ENCODE measurements at places on chromosomes 2 and 18.

DNA sequence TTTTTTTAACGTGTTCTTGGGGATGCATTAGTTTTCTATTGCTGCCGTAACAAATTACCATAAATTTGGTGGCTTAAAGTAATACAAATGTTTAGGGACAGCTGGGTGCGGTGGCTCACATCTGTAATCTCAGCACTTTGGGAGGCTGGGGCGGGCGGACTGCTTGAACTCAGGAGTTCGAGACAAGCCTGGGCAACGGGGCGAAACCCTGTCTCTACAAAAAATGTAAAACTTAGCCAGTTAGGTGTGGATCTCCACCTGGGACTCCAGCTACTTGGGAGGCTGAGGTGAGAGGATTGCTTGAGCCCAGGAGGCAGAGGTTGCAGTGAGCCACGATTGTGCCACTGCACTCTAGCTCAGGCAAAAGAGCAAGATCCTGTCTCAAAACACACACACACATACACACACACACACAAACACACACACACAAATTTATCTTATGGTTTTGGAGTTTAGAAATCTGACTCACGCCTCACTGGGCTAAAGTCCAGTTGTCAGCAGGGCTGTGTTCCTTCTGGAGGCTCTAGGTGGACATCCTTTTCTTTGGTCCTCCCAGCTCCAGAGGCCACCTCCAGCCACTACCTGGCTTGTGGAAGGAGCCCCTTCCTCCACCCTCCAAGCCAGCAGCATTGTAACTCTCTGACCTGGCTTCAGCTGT lies 76.1 kb downstream of the SEPTIN10 start:
- DNase-seq: no peak

GRCh38 chr2:201420442-201421113 lies 30.7 kb downstream of the TRAK2 start:
- peak; percentile 71 for DNase-seq

DNA sequence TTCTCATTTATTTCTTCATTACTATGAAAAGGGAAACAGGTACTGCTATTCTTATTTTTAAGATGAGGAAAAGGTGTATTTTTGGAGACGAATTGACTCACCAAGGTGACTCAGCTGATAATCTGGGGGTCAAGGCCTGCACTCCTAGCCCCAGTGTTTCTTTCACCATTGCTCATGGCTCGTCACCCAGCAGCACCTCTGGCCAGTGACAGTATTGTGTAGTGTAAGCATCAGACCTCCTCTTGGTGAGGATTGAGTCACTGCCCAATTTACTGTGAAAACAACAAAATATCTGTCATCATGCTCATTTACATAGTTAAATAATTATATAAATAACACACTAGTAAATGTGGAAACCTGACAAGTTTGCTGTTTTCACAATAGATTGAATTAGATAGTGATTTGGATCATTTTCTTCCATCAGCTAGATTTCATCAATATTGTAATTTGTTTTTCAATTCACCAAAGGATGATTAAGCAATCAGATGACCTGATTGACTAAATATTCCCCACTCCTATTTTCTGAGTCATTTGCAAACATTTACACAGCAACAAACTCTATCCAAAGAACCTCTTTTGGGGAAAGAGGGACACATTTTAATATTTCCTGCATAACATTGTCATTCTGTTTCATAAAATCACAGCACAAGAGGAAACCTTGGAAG lies 492.8 kb upstream of the RAB12 start:
- DNase-seq: no peak

DNA sequence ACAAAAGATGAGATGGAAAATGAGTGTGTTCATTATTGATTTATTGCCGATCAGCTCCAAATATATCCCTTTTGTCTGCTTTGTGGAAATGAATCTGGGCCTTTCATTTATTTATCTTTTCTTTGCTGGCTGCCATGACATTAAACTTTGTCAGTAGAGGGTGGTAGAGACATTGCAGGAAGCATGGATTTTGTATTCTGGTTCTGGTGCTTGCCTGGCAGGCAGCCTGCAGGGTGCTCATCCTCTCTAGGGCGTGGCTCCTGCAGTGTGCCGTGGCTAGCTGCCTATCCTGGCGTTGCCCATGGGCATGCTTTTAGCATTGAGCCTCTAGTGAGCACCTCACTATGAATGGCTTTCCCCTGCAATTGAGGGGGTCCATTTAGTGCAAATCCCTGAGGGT lies 593.1 kb downstream of the RNF144A start:
- DNase-seq: no peak

DNA sequence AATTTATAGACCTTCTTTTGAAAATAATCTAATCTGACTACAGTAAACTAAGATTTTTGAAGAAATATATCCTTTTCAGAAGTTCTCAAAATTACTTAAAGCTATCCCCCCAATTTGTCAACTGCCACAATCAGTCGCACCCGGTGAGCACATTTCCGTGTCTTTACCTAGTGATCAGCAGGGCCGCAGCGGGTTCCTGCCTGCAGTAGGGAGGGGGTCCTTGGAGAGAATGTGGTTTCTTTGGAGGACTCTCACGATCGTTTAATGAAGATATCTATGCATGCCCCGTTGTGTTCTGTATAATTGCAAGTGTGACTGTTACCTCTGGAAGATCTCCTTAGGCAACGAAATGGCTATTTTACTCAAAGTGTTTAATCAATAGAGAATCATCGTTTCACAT lies 251.9 kb upstream of the RAB12 start:
- no peak for DNase-seq

Measured in activated CD4-positive, alpha-beta T cell treated with anti-CD3 and anti-CD28 coated beads, Interleukin-2, amount 50 U/mL, for 16 hours (primary cell).